ENCODE measurements at places on chromosomes 6 and 20.

GRCh38 chr6:163320402-163320801, 94.1 kb upstream of the QKI start:
- no peak for DNase-seq

GRCh38 chr6:159307246-159307790, 138.1 kb downstream of the FNDC1 start:
- DNase-seq, result no peak

DNA sequence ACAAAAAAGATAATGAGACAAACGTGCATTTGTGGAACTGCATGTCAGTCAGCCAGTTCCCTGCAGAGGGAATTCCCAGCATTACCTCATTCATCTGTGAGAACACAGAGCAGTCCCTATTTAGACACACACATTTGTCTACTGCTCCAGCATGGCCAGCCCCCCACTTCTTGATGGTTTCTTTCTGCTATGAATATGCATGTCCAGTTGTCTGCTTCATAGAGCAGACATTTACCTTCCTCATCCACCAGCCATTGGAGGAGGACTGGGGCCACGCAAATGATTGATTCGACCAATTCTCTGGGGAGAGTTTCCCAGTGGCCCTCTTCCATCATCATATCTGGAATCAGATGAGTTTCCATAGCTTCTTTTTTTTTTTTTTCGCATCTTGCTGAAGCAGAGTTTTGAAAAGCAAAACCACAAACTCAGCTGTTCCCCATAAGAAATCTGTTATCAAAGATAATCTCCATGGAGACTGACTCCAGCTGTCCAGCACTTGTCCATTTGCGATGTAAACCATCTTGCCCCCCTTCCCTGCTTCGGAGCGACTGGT, 11.8 kb downstream of the ENPP1 start:
- DNase-seq, result no peak

DNA sequence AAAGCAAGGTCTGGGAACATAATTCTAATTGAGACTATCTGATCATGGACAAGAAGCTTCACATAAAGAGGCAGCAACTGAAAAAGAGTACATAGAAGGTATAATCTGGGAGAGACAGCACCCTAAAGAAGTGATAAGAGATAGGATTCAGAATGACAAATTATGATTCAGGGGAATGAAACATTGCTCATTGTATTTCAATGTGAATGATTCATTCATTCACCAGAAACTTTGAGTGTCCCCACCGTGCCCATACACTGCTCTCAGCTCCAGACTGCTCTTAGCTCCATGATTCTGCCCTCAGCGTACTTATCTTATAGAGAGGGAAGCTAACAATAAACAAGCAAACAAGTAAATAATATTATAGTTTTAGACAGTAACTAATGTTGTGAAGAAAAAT, 329.3 kb upstream of the IRAK1BP1 start:
- no peak for DNase-seq

- no peak for DNase-seq
Observed at GRCh38 chr6:24397631-24398030, 5.1 kb upstream of the MRS2 start.

- no peak for DNase-seq
Observed at GRCh38 chr6:118101831-118102345, 194.8 kb downstream of the SLC35F1 start.

DNA sequence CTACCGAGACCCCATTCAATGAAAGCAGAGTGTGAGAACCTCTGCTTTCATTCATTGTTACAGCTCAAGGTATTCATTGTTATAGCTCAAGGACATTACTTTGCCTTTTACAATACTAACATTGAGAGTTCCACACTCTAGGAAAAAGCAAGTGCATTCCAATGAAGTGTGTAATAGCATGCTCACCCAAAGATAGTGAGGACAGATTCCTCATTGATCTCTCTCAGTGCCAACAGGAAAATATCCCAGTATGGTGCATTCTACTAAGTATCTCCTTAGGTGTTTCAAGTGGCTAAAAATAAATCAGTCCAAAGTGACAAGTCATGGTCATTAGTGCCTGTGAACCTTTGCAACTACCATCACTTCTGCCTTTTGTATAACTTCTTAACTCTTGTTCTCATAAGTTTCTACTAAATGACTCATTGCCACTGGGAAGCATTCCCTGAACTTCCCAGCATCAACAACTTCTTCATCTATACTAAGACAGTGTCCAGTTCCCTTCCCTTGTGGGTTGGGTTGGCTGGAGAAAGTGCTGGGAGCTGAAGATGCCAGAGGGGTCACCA, 140.7 kb upstream of the STXBP5 start:
- DNase-seq, result no peak
